Stimulated activated CD4-positive, alpha-beta T cell treated with anti-CD3 and anti-CD28 coated beads, Interleukin-15, amount 100 ng/mL, for 1 hour (primary cell): ENCODE measurements at places on chromosomes 12 and 14.

DNA sequence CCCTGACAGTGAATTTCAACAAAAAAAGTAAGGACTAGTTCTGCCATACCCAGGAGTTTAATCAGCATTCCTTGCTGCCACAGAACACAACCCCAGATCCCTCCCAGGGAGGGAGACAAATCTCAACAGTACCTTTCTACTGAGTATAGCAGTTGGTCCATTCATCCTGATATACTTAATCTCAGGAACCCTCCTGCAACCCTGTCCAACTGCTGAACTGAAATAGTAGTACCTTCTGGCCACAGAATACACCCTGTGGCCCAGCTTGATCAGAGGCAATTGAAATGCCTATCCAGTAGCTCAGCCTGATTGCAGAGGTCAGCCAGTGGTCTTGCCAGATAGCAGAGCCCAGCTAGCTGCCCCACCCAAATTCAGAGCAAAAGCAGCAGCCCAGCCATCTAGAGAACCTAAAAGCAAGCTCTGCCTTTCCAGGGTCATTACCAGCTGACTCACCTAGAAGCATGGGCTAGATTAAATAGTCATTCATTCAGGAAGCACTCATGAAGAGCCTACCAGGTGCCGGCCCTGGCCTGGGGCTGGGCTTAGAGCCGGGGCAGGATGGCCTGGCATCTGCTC lies 40.0 kb upstream of the RHOJ start:
- no peak for DNase-seq

DNA sequence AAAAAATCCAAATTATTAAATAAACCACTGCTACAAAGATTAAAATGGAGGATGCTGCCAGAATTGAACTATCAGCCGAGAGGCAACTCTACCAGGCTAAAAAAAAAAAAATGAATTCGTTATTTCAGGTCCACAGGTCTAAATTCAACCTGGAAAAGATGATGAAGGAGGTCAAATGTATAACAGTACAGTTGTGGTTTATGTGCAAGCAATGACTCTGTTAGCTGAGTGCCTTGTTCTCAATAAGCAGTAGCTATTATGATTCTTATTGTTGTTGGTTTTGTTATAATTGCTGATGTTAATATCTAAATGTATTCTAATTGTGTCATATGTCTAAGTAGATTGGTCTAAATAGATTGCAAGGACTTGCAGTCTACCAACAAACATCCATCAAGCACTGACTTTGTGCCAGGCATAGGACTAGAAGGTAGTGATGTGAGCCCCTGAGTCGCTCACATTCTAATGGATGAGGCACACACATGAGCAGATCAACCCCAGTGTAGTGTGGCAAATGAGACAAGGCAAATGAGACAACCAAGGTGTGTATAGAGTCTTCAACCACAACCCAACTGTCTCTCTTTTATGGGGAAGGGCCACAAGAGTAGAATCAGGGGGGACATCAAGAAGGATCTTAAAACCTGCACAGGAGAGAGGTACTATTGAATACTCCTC lies 77.0 kb upstream of the PLEKHG7 start:
- no peak for DNase-seq

DNA sequence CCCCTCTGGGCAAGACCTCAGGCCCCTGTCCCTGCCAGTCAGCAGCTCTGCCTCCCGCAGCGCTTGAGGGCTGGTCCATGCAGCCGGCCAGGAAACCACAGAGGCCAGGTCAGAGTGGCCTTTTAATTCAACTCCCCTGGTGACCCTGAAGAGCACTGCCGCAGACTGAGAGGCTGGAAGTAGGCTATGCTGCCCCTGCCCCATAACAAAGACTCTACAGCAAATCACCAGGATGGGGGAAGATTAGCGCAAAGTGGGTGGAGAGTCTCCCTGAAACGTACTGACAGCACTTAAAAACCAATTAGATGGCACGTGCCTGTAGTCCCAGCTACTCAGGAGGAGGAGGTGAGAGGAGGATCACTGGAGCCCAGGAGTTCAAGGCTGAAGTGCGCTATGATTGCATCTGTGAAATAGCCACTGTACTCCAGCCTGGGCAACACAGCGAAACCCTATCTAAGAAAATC lies 70.5 kb downstream of the ITPK1 start:
- no peak for DNase-seq

- DNase-seq: no peak
Measured at GRCh38 chr12:120215766-120216735, 15.1 kb upstream of the RPLP0 start.

GRCh38 chr14:33271216-33271615 lies 332.5 kb downstream of the NPAS3 start:
- DNase-seq: no peak

DNA sequence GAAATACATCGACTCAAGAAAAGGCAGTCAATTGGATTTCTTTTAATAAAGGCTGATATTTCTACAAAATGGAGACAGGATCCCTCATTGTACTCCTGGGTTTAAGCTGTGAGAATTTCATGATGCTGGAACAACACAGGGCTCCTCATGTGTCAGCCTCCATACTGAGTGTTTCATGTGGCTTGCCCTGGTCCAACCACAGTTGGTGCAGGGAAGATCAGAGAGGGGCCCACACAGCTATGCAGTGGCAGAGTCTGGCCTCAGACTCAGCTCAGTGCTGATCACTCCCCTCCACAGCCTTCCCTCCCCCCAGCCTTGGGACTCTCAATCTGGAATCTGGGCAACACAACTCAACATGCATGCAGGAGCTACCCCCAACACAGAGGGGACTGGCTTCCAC lies 122.5 kb upstream of the OVCH1 start:
- no peak for DNase-seq

GRCh38 chr14:35384455-35385041 lies 20.0 kb downstream of the NFKBIA start:
- DNase-seq: no peak

GRCh38 chr12:8018666-8019581 lies 13.6 kb upstream of the FOXJ2 start:
- no peak for DNase-seq

GRCh38 chr12:103909811-103910210 lies 20.4 kb upstream of the HSP90B1 start:
- no peak for DNase-seq
